Left cardiac atrium (tissue), 4 donors: ENCODE measurements at places on chromosomes 2 and 18. TPM values are rescaled to one million over a fixed set of nuclear protein-coding genes. Genes with fewer than 3 reads are reported as not detected.

- no peak for DNase-seq
These were observed 82.5 kb upstream of the NEUROD1 start for GRCh38 chr2:181762848-181763247.

DNA sequence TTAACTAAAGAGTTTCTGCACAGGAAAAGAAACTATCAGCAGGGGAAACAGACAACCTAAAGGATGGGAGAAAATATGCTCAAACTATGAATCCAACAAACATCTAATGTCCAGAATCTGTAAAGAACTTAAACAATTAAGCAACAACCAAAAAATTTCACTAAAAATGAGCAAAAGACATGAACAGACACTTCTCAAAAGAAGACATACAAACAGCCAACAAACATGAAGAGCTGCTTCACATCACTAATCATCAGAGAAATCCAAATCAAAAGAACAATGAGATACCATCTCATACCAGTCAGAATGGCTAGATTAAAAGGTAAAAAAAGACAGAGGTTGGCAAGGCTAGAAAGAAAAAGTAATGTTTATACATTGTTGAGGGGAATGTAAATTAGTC lies 8.8 kb upstream of the GULP1 start:
- DNase-seq, result no peak

Gene CPO
- 0.50 TPM for total RNA-seq

Gene SNORC
- total RNA-seq, result 1.2 TPM
